ENCODE measurements at places on chromosomes 2 and 18. TPM values are rescaled to one million over a fixed set of nuclear protein-coding genes. Genes with fewer than 3 reads are reported as not detected.

Gene SERPINB10
- total RNA-seq: 0.07 TPM

Gene TUBB8B
- not detected for total RNA-seq

Gene NCKAP5
- 0.50 TPM for total RNA-seq

Gene GBX2
- total RNA-seq: 11.6 TPM

Gene NFE2L2
- total RNA-seq: 98.3 TPM

Gene HOXD11
- total RNA-seq: not detected

Gene GKN1
- total RNA-seq: not detected

Gene SCYGR2
- total RNA-seq: not detected
